Stimulated activated CD8-positive, alpha-beta memory T cell treated with anti-CD3 and anti-CD28 coated beads, Interleukin-4, amount 100 ng/mL, for 4 hours (primary cell): ENCODE measurements at places on chromosomes 2 and 18.

DNA sequence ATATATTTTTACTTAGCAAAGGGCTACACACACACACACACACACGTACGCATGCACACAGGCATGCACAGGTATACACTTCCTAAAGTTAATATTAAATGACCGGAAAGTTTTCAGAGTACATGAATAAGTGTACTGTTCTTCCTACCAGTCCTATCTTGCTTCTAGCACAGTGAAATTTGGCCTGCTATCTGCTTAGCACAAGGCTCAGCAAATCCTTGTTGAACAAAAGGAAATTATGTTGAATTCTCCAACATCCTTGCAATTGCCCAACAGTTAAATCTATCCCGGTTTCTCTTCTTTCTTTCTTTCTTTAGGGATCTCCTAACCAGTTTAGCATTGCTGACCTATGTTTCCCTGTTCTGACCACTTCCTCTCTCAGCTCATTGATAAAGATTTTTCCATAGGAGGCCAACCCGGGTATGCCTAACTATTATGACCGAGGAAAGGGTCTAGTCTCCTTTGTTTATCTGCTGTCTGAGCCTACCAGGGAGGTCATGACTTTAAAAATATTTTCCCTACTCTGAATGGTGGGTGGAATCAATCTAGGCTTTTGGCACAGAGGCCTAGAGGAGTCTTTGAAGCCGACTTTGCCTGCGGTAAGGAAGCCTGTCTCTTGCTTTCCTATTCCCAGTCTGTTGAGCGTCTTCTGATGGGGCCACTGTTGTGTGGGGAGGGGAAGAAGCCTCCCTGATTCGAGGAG is 400.7 kb downstream of the HRH4 start:
- no peak for DNase-seq

DNA sequence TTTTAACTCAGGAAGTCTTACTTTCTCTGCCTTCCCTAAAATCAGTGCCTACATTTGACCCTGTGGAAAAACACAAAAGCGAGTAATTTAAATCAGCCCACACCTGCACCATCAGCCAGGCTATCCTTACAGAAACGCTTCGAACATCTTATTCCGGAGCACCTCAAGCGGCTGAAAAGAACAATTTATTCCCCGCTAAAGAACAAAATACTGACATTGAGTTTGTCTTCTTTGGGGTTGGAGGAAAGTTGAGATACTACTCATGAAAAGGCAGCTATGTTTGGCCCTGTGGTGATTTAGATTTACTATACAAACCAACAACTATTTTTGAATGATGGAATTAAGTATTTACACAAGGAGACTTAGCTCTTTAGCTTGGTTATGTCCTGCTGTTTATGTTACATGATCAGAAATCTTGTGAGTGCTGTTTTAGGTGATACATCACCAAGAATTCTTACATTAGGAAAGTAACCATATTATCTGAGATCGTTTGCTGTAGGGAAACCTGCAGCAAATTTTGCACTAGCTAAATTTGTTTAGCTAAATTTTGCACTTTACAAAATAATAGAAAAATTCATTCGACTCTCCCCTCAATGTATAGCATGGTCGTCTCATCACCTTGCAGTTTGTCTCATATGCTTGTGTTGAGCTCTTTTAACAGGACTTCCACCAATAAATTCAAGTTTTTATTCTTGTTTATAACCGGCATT is 158.8 kb upstream of the SIX2 start:
- no peak for DNase-seq

DNA sequence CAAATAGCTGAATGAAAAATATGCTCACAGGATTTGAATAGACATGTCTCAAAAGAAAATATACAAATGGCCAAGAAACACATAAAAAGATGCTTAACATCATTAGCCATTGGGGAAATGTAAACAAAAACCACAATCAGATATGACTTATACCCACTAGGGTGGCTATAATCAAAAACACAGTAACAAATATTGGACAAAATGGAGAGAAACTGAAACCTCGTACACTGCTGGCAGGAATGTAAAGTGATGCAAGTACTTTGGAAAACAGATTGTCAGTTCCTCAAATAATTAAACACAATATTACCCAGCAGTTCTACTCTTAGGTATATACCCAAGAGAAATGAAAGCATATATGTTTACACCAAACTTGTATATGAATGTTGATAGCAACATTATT is 213.0 kb downstream of the PHLPP1 start:
- no peak for DNase-seq

GRCh38 chr18:44594799-44595467 is 85.8 kb upstream of the SETBP1 start:
- DNase-seq: no peak

- DNase-seq: no peak
Observed at GRCh38 chr2:50651676-50652075, 380.3 kb downstream of the NRXN1 start.

DNA sequence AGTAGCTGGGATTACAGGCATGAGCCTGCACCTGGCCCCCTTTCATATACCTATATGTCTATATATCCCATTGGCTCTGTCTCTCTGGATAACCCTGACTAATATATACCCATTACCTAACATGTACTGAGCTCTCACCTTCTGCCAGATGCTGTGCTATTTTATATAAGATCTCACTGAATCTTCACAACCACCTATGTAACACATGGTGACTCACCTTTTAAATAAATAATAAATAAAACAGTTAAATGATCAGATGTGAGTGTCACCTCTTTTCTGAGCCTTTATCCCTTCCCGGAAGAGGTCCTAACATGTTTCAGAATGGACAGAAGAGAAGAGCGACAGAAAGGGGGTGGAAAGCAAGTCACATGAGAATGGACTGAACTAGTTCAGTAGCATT is 123.1 kb downstream of the SPIRE1 start:
- DNase-seq: no peak

- no peak for DNase-seq
Observed at GRCh38 chr2:66721776-66722175, 286.9 kb downstream of the MEIS1 start.

GRCh38 chr2:29219374-29219773 is 104.2 kb downstream of the CLIP4 start:
- no peak for DNase-seq

DNA sequence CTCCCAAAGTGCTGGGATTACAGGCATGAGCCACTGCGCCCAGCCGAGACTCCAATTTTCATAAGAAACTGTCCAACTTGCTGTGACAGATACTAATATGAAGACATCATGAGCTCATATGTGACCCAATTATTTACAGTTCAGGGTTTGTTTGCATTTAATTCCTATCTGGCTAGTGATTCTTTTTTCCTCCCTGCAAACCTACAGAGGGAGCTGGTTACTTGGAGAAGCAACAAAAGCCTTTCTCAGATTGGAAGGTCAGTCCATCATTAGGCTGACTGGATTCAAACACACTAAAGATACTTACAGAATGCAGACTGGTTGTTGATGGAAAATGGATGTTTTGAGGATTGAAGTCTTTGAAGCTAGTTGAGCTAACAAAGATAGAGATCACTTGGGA is 176.4 kb downstream of the ANKRD44 start:
- no peak for DNase-seq

- DNase-seq: no peak
Observed at GRCh38 chr18:34501553-34501952, 208.5 kb upstream of the DTNA start.

DNA sequence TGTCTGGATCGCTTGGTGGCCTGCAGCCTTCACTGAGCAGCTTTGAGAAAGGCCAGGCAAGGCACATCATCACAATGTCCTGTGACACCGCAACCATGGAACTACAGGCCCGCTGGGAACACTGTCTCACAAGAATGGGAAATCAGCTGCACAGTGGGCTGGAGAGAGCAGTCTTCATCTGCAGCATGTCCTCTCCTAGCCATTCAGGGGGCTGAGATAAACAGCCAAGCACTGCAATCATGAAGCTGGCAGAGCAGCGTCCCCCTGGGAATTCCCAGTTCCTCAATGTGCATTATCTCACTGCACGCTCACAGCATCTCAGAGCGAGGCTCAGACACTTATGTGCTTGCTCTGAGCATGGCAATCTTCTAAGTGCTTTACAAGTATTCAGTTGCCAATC is 1.9 kb downstream of the CMPK2 start:
- DNase-seq: no peak

DNA sequence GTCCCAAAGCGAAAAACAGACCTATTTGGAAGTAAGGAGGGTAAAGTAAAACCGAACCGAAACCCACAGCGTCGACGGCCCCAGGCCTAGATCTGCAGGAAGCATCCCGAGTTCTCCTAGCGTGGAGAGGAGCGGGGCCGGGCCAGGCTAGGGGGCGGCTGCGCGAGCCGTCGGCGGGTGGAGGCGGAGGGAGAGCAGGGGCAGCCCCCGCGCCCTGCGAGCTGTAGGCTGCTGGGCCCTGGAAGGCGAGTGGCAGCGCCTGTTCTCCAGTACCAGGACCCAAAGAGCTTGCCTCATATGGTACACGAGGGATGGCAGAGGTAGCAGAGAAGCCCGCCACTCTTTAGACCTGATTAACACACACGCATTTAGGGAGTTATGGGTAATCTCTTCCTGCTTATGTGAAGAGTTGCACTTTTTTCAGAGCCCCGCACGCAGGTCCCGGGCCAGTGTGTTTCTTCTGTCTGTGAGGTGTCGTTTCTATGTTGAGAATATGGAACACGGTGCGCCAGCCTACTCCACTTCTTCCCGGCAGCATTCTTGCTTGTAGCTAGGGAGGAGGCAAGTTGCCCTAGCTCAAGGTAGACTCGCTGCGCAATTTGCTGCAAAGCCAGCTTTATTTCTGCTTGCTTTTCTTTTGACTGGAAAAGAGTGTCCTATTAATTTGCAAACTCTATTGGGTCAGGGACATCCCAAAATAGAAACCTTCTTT is 71.1 kb downstream of the ARHGEF33 start:
- no peak for DNase-seq
